Activated CD4-positive, alpha-beta T cell treated with anti-CD3 and anti-CD28 coated beads, Interleukin-2, amount 10 ng/mL, durations not matched to agents 7 days and 5 days (primary cell): ENCODE measurements at places on chromosomes 6 and 20. TPM values are rescaled to one million over a fixed set of nuclear protein-coding genes. Genes with fewer than 3 reads are reported as not detected.

Gene ECT2L
- not detected for total RNA-seq

Gene MTG2
- total RNA-seq: 37.3 TPM

Gene LY6G6F
- not detected for total RNA-seq

Gene RSPO3
- not detected for total RNA-seq

Gene LRRC1
- 3.6 TPM for total RNA-seq

DNA sequence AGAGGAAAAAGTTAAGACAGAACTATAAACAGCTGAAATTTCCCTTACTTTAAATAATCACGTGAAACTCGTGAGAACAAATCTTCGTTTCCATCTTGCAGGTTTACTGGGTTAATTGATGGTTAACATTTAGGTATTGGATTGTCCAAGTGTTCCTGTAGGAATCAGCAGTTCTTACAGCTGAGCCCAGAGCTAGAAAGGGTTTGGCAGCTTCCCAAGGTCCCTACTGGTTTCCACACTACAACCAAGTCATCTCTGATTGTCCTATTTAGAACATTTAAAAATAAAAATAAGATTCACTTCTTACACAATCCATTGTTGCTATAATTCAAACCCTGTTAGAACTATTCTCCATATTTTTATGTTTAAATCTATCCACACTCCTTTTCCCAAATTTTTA, 15.8 kb downstream of the MPC1 start:
- H3K36me3 ChIP-seq: no peaks in the 10 kb centered on the region
- no peak overlapping the region for H3K27ac ChIP-seq
- H3K27me3 ChIP-seq: no peaks in the 10 kb centered on the region
- peaks cover 4% of the 10 kb centered on the region for H3K4me1 ChIP-seq
- no peak overlapping the region for H3K4me3 ChIP-seq

DNA sequence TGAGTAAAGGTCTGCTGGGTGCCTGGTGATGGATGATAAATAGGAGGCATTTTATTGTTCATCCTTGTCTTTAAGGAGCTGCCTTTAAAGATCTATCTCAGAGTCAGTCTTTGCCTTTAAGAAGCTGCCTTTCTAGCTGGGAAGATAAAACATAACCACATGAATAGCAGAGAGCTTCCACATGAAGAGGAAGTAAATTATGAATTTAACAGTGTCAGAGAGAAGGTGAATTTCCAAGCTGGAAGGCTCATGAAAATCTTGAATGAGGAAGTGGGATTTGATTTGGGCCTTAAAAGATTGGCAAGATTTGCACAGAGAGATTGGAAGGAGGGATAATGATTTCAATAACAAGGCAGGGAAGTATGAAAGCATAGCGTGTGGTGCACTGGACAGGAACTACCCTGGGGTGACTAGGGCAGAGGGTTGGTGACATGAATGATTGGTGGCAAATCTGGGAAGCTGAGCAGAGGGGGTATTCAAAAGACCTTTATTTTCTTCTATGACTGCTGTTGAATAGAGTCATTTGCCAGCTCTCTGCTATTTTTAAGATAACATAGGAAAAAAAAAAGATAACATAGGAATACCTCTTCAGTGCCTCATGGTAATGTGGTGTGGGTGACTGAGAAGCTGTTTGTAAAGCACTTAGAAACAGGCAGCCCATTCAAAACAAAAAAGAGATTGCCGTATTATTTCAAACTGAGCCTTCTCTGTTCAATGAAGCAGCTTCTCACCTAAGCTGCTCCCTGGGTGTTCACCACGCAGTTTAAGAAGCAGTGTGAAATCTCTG, 591.6 kb downstream of the PKHD1 start:
- H3K27me3 ChIP-seq: no peaks in the 10 kb centered on the region
- no peak overlapping the region for H3K27ac ChIP-seq
- H3K4me3 ChIP-seq: no peak overlapping the region
- no peak for DNase-seq

DNA sequence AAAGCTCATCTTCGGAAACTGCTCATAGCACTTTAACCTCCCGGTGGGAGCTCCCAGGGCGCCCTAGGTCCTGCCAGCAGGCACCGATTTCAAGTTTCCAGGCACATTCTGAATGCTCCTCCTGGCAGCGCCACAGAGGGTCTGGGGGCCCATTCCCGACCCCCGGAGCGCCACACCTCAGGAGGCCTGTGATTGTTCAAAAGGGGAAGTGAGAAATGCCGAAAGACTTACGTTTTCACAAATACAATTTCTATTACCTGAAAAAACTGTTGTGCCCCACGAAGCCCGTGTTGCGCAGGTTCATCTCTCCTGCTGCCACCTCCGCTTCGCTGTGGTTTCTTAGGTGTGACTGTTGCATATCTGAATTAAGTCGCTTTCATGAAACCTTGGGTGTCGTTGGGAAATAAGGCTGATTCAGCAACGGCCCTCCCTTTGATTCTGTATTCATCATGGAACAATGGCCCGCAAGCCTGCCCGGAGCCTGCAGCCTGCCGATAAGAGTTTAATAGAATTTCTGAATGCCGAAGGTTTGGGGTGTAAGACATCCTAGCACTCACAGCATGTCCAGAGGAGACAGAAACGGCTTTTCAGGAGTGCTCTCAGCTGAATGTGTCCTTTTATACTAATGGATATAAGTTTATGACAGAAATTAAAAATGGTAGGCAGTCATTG, 1.9 kb upstream of the MYT1 start:
- DNase-seq: no peak
- H3K27ac ChIP-seq: no peak overlapping the region
- no peaks in the 10 kb centered on the region for H3K4me1 ChIP-seq
- H3K27me3 ChIP-seq: peaks cover 35% of the 10 kb centered on the region
- H3K36me3 ChIP-seq: no peaks in the 10 kb centered on the region

DNA sequence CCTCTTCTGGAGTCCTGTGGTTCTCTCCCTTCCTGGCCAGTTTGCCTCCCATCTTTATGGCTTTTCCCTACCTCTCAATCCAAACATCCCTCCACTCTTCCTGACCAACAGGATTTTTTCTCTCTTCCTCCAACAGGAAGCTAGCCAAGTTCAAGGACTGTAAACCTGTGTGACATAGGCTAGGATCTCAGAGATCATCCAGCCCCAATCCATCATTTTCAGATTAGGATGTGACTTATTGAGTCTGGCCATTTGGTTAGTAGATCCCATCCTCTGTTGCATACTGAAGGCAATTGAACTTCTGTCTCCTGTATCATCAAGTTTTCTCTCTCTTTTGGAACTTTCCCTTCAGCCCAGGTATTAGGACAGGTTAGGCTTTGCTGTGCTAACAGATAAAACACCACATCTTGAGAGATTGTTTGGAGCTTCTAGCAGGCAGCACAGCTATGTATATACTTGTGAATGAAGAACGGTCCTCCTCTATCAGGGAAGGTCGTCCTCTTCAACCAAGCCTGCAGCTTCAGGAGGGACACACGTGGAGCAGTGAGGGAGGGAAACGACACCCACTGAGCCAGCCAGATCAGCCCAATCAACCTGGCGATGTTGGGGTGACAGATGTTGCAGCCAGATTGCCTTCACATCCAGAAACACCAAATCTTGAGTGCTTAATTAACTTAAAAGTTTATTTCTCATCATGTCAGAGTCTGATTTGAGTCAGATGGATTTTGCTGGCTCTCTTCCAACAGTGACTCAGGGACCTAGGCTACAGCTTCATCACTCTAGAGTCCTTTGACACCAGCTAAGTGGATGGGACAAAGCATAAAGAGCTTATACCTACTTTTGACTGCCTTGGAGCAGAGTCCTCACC, 106.8 kb downstream of the GJA10 start:
- no peak overlapping the region for H3K4me3 ChIP-seq
- DNase-seq: no peak
- H3K27me3 ChIP-seq: no peaks in the 10 kb centered on the region
- H3K36me3 ChIP-seq: peaks cover 46% of the 10 kb centered on the region

DNA sequence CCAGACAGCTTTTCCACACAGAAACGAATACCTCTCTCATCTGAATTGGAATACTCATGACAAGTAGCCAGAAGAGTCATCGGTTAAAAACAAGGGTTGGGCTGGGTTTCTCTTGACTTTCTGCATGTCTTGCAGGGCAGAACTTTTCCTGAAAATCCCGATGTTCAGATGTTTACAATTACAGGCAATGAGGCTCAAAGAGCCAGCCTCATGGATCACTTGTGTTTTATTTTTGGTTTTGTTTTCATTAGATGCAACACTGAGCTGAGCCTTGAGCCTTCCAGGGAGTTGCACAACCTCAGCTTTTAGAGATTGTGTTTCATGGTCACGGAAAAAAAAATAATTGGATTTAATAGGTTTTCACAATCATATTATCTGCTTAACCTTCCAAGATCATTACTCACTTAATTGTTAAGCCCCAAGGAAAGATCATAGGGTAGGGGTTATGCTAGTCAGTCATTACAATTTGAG, 288.1 kb upstream of the PRDM1 start:
- DNase-seq: no peak
- H3K27ac ChIP-seq: no peak overlapping the region
- peaks cover 44% of the 10 kb centered on the region for H3K4me1 ChIP-seq
- no peak overlapping the region for H3K4me3 ChIP-seq
- peaks cover 4% of the 10 kb centered on the region for H3K36me3 ChIP-seq

- H3K4me3 ChIP-seq: no peak overlapping the region
- H3K27ac ChIP-seq: no peak overlapping the region
- no peaks in the 10 kb centered on the region for H3K36me3 ChIP-seq
- no peaks in the 10 kb centered on the region for H3K27me3 ChIP-seq
- no peak for DNase-seq
Observed at GRCh38 chr20:40016392-40016791, 672.6 kb downstream of the MAFB start.

- H3K36me3 ChIP-seq: peaks cover 34% of the 10 kb centered on the region
- DNase-seq: peak; percentile 90
- peak overlapping the region; percentile 97 for H3K27ac ChIP-seq
- peak overlapping the region; percentile 86 for H3K4me3 ChIP-seq
Observed at GRCh38 chr6:106520711-106521401, 108.4 kb downstream of the RTN4IP1 start.

DNA sequence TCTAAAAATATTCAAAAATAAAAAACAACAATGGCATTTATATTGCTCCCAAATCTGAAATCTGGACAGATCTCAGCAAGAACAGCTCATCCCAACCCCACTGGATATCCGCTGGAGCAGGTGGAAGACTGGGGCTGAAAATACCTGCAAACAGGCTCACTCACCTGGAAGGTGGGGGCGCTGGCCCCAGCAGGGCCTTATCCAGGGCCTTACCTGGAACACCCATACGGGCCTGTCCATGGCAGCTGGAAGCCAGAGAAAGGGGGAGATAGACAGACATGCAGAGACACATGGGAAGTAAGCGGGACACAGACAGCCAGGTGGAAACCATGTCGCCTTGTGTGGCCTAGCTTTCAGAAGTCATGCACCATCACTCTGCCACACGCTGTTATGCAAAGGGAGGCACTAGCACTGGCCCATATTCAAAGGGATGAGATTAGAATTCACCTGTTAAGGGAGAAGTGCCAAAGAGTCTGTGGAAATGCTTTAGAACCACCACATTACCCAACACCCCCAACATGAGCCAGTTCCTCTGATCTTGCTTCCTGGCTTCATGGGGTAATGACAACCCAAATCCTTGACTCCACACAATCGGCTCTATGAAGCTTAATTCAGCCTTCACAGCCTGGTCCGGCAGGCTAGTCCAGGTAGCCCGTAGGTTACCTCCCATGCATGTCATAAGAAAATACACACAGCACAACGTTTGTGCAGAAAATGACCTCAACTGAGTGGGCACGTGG, 99.0 kb upstream of the CDYL start:
- no peaks in the 10 kb centered on the region for H3K36me3 ChIP-seq
- H3K4me1 ChIP-seq: no peaks in the 10 kb centered on the region
- H3K4me3 ChIP-seq: no peak overlapping the region
- no peak for DNase-seq

GRCh38 chr6:138011413-138011812, 95.8 kb downstream of the PERP start:
- peaks cover 2% of the 10 kb centered on the region for H3K27me3 ChIP-seq
- peaks cover 1% of the 10 kb centered on the region for H3K4me1 ChIP-seq
- no peak overlapping the region for H3K4me3 ChIP-seq
- no peaks in the 10 kb centered on the region for H3K36me3 ChIP-seq
- no peak for DNase-seq
- no peak overlapping the region for H3K27ac ChIP-seq

GRCh38 chr6:13094781-13095425, 233.4 kb downstream of the TBC1D7 start:
- no peak for DNase-seq
- H3K36me3 ChIP-seq: no peaks in the 10 kb centered on the region
- H3K27ac ChIP-seq: no peak overlapping the region
- no peaks in the 10 kb centered on the region for H3K4me1 ChIP-seq
- H3K27me3 ChIP-seq: no peaks in the 10 kb centered on the region
- no peak overlapping the region for H3K4me3 ChIP-seq

DNA sequence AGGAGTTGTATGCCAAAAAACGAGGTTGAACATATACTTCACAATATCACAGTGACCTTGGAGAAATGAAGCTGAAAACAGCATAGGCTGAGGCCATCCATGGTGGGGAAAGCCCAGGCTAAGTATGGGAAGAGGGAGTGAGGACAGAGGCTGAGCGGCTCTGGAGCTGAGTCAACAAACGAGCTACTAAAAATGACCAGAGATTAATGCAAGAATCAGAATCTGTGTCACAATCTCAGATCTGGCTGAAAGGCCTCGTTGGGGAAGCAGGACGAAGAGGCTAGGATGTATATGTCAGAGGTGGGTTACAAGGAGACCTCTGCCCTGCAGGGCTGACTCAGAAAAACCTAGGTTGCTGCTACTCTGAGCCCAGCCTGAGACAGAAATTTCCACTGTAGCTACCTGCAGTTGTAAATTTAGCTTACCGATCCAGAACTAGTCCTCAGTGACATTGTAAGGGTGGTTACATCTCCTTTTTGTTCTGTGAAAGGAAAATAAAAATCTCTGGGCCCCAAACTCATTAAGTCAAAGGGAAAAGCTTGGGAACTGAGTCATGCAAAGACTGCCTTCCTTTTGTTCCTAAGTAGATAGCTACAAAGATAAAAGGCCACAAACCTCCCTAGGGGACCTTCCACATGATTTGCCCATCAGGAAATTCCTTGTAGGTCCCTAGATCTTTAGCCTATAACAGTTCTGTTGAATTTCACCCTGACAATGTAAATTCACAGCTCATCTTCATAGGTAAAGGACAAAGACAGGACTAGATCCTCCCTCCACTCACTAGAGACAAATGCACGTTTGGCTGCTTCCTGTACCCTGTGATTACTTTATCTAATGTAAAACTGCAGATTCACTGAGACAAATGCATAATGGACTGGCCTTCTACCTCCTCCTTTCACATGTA, 8.5 kb upstream of the TUBB2A start:
- H3K4me1 ChIP-seq: peaks cover 7% of the 10 kb centered on the region
- H3K36me3 ChIP-seq: no peaks in the 10 kb centered on the region
- H3K27ac ChIP-seq: no peak overlapping the region
- no peak for DNase-seq

- DNase-seq: no peak
- no peak overlapping the region for H3K27ac ChIP-seq
- H3K4me1 ChIP-seq: no peaks in the 10 kb centered on the region
- H3K36me3 ChIP-seq: peaks cover 11% of the 10 kb centered on the region
- no peak overlapping the region for H3K4me3 ChIP-seq
Observed at GRCh38 chr6:160117137-160117536, 4.5 kb upstream of the SLC22A1 start.

DNA sequence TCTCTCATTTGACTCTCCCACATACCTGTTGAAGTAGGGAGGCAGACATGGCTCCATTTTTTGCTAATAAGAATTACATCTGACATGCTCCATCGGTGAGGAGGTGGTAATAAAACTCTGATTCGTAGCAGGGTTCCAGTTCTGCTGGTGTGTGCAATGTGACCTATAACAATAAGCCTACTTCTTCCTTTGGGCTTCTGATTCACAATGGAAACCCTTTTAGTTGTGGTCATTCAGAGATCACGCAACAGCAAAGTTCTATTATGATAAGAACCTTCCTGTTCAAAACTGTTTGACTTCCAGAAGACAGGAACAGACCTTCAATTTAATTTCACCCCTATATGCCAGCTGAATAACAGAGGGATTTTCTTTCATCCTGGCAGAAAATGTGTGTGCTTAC, 31.4 kb upstream of the GSTA4 start:
- H3K4me3 ChIP-seq: no peak overlapping the region
- no peaks in the 10 kb centered on the region for H3K27me3 ChIP-seq
- peaks cover 12% of the 10 kb centered on the region for H3K36me3 ChIP-seq
- H3K4me1 ChIP-seq: peaks cover 2% of the 10 kb centered on the region
